ENCODE measurements at places on chromosomes 13 and 19. TPM values are rescaled to one million over a fixed set of nuclear protein-coding genes. Genes with fewer than 3 reads are reported as not detected.

GRCh38 chr13:51681037-51681678 is 96.9 kb downstream of the WDFY2 start:
- no peaks in the 10 kb centered on the region for H3K36me3 ChIP-seq
- no peaks in the 10 kb centered on the region for H3K27me3 ChIP-seq
- H3K4me3 ChIP-seq = no peak overlapping the region
- DNase-seq = no peak

ZNF579 gene
- total RNA-seq = 31.3 TPM

DNA sequence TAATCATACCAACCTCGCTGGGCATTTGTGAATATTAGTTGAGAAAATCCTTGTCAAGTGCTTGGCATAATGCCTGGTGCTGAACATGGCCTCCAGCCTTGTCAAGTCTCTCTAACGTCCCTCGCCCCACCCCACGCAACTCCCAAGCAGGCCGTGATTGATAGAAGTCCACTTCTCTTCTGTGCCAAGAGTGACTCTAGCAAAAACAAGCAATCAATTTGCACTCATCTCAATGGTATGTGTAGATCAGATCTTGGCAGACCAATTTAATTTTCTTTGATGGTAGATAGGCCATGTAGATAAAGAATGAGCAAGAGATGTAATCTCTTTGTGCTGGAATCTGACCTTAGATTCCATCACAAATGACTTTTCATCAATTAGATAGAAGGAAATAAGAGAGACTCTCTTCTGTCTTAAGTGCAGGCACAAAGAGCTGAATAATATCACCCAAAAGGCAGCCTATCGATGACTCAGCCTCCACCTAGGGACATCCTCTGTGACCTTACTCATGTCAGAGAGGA is 31.0 kb upstream of the KATNAL1 start:
- DNase-seq = no peak
- no peaks in the 10 kb centered on the region for H3K36me3 ChIP-seq
- H3K4me1 ChIP-seq = peaks cover 29% of the 10 kb centered on the region
- H3K4me3 ChIP-seq = no peak overlapping the region
- no peak overlapping the region for H3K27ac ChIP-seq
- no peaks in the 10 kb centered on the region for H3K27me3 ChIP-seq

GRCh38 chr19:53707278-53707677 is 75.5 kb downstream of the DPRX start:
- DNase-seq = no peak
- no peak overlapping the region for H3K4me3 ChIP-seq
- no peaks in the 10 kb centered on the region for H3K4me1 ChIP-seq
- no peaks in the 10 kb centered on the region for H3K27me3 ChIP-seq
- H3K27ac ChIP-seq = no peak overlapping the region
- H3K36me3 ChIP-seq = no peaks in the 10 kb centered on the region

DNA sequence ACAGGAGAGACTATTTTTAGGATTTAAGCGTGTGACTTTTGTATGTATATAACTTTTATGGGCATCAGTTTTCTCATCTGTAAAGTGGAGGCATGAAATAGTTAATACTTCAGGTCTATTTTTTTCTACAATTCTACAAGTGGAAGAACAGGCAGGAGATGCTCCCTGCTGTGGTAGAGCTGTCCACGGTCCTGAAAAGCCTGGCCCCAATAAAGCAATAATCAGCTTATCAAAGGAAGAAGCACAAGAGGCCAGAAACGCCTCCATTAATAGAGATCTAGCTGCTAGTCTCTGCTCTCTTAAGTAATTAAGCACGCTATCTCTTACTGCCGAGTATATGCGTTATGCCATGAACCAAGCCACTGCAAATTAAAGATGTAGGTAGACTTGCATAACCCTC is 28.0 kb upstream of the WASF3 start:
- no peaks in the 10 kb centered on the region for H3K27me3 ChIP-seq
- H3K36me3 ChIP-seq = no peaks in the 10 kb centered on the region
- DNase-seq = peak; percentile 31
- H3K4me1 ChIP-seq = no peaks in the 10 kb centered on the region
- H3K4me3 ChIP-seq = no peak overlapping the region
- H3K27ac ChIP-seq = no peak overlapping the region

- H3K36me3 ChIP-seq = no peaks in the 10 kb centered on the region
- no peak overlapping the region for H3K27ac ChIP-seq
- H3K27me3 ChIP-seq = no peaks in the 10 kb centered on the region
Measured at GRCh38 chr13:96925916-96926628, 68.2 kb downstream of the OXGR1 start.

DNA sequence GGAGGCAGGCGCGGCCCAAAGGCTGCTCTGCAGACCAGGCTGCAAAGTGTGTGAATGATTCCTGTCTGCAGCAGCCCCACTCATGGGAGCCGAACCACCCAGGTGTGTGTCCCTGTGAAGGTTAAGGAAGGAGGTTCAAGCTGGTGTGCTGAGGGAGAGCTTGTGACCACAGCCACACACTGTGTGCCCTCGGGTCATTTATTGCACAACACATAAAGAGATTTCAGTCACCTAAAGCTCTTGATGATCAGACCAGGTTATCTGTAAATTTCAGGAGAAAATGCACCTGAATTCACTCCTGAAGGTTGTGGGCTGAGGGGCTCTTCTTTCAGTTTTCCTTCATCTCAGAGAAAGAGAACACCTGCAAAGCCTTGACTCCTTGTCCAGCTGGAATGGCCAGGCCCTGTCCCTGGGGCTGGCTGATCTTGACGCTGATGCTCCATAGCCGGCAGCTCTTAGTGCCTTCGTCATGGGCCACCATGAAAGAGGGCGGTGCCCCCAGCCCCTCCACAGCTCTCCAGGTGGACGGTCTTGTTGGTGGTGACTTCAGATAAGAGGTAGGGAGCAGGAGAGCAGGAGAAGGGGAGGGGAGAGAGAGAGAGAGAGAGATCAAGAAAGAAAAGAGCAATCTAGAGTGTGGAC is 110.8 kb upstream of the C1QTNF9B start:
- H3K27me3 ChIP-seq = no peaks in the 10 kb centered on the region
- H3K27ac ChIP-seq = no peak overlapping the region
- H3K36me3 ChIP-seq = no peaks in the 10 kb centered on the region
- no peaks in the 10 kb centered on the region for H3K4me1 ChIP-seq
- H3K4me3 ChIP-seq = no peak overlapping the region

SGTA gene
- 74.6 TPM for total RNA-seq

DNA sequence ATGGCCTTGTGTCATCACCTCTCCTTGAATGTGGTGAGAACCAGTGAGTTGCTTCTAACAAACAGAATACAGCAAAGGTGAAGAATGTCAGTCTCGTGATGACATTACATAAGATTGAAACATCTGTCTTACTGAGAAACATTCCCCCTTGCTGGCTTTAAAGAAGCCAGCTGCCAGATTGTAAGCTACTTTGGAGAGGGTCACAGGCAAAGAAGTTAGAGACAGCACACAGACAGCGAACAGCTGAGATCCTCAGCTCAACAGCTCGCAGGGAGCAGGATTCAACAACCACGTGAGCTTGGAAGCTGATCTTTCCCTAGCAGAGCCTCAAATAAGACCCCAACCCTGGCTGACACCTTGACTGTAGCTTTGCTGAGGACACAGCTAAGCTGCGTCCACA is 367.9 kb downstream of the LIG4 start:
- no peaks in the 10 kb centered on the region for H3K27me3 ChIP-seq
- no peaks in the 10 kb centered on the region for H3K4me1 ChIP-seq
- H3K4me3 ChIP-seq = no peak overlapping the region
- DNase-seq = no peak

DNA sequence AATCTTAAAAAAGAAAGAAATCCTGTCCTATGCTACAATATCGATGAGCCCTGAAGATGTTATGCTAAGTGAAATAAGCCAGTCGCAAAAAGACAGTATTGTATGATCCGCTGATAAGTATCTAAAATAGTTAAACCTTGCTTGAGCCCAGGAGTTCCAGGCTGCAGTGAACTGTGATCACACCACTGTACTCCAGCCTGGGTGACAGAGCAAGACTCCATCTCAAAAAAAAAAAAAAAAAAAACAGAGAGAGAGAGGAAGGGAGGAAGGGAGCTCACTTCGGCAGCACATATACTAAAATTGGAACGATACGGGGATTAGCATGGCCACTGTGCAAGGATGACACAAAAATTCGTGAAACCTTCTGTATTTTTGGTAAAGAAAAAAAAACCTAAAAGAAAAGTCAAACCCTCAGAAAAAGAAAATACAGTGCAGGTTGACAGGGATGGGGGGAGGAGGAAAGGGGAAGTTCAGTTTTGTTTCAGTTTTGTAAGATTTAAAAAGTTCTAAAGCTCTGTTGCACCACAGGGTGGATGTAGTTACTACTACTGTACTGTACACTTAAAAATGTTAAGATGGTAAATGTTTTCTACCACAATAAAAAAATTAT is 8.4 kb downstream of the CLASRP start:
- H3K27me3 ChIP-seq = no peaks in the 10 kb centered on the region
- no peak overlapping the region for H3K27ac ChIP-seq
- no peak for DNase-seq
- H3K4me1 ChIP-seq = peaks cover 45% of the 10 kb centered on the region
- no peak overlapping the region for H3K4me3 ChIP-seq
- H3K36me3 ChIP-seq = no peaks in the 10 kb centered on the region

GRCh38 chr13:112213467-112214255 is 146.7 kb downstream of the SOX1 start:
- H3K27me3 ChIP-seq = peaks cover 8% of the 10 kb centered on the region
- H3K27ac ChIP-seq = no peak overlapping the region
- H3K4me1 ChIP-seq = no peaks in the 10 kb centered on the region
- H3K4me3 ChIP-seq = no peak overlapping the region
- no peaks in the 10 kb centered on the region for H3K36me3 ChIP-seq

- peak; percentile 79 for DNase-seq
- H3K4me1 ChIP-seq = peaks cover 34% of the 10 kb centered on the region
- H3K27me3 ChIP-seq = no peaks in the 10 kb centered on the region
- H3K36me3 ChIP-seq = peaks cover 2% of the 10 kb centered on the region
- peak overlapping the region; percentile 53 for H3K4me3 ChIP-seq
Measured at GRCh38 chr19:18160971-18161635, 8.1 kb downstream of the PIK3R2 start.

GRCh38 chr19:1064661-1065605 is 2.0 kb upstream of the ARHGAP45 start:
- H3K36me3 ChIP-seq = no peaks in the 10 kb centered on the region
- DNase-seq = peak; percentile 76
- H3K27ac ChIP-seq = no peak overlapping the region

- H3K4me1 ChIP-seq = no peaks in the 10 kb centered on the region
- no peak overlapping the region for H3K4me3 ChIP-seq
- no peaks in the 10 kb centered on the region for H3K27me3 ChIP-seq
- DNase-seq = no peak
Measured at GRCh38 chr19:29630655-29631054, 24.6 kb downstream of the POP4 start.

Data from psoas muscle (tissue), 8 donors.